ENCODE measurements at places on chromosomes 4 and X. TPM values are rescaled to one million over a fixed set of nuclear protein-coding genes. Genes with fewer than 3 reads are reported as not detected.

DNA sequence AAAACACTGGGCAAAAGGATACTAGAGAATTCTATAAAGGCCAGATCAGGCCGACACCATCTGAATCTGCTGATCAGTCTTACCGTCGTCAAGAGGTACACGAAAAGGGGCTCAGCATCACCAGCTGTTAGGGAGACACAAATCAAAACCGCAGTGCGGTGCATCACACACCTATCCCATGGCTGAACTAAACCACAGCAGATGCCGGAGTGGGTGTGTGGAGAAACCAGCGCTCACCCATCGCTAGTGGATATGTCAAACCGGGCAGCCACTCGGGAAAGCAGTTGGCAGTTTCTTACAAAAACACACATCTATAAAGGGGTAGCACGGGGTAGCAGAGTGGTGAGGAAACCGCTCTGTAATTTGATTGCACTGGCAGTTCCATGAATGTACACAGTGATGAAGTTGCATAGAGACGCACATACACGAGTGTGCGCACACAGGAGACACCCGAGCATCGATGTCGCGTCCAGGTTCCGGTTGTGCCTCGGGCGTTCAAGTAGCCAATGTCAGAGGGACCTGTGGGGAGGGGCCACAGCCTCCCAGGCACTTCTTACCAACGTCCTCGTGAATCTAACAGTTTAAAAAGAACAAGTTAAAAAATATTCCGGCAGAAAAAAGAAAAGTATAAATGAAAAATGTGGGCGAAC, 23.1 kb upstream of the CCNQ start:
- no peak for DNase-seq
- peaks cover 31% of the 10 kb centered on the region for H3K4me1 ChIP-seq
- H3K4me3 ChIP-seq, result no peak overlapping the region
- H3K27ac ChIP-seq, result no peak overlapping the region
- peaks cover 4% of the 10 kb centered on the region for H3K27me3 ChIP-seq

GRCh38 chrX:42128020-42128419, 204.7 kb upstream of the CASK start:
- no peak for DNase-seq
- H3K36me3 ChIP-seq, result no peaks in the 10 kb centered on the region
- no peak overlapping the region for H3K4me3 ChIP-seq
- H3K4me1 ChIP-seq, result no peaks in the 10 kb centered on the region

DNA sequence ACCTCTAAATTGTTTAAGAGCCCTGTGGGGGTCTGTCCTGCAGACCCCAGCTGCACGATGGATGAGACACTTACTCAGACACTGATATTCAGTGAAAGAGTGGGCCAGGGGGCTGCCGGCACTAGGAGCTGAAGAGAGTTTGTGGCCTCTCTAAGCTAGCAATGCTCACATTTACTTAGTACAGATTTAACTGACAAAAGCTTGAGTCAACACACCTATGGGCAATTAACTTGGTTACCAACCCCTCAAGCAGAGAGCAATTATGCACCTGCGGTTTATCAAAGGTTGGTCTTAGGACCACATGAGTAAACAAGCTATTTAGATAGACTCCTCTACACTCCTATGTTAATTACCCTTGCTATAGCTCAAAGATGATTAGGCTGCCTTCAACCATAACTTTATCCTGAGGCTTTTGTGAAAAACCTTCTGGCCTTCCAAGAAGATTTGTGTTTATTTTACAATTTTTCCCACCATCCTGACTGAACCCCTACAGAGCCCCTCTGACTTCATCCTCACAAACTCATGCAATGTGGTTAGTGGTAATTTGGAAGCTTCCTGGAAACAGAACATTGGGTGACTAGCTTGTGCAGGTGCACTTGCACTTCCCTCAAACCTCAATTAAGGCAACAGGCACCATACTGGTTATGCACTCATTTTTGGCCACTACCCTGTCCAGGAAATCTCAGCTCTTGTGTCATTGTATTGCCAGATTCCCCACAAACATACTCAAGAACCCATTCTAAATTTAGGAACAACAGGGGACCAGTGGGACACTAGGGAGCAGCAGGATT, 234.4 kb upstream of the ITM2A start:
- H3K36me3 ChIP-seq, result no peaks in the 10 kb centered on the region
- H3K4me3 ChIP-seq, result no peak overlapping the region
- peak; percentile 48 for DNase-seq
- H3K27ac ChIP-seq, result no peak overlapping the region
- no peaks in the 10 kb centered on the region for H3K27me3 ChIP-seq

- DNase-seq, result no peak
- H3K36me3 ChIP-seq, result no peaks in the 10 kb centered on the region
- H3K4me1 ChIP-seq, result no peaks in the 10 kb centered on the region
- no peaks in the 10 kb centered on the region for H3K27me3 ChIP-seq
These were observed 125.5 kb downstream of the OPHN1 start for GRCh38 chrX:68307769-68308168.

- H3K4me1 ChIP-seq, result peaks cover 9% of the 10 kb centered on the region
- no peak for DNase-seq
- H3K27ac ChIP-seq, result no peak overlapping the region
- no peaks in the 10 kb centered on the region for H3K36me3 ChIP-seq
- no peaks in the 10 kb centered on the region for H3K27me3 ChIP-seq
- no peak overlapping the region for H3K4me3 ChIP-seq
These were observed 327.7 kb upstream of the RASGEF1B start for GRCh38 chr4:81799371-81799770.

DNA sequence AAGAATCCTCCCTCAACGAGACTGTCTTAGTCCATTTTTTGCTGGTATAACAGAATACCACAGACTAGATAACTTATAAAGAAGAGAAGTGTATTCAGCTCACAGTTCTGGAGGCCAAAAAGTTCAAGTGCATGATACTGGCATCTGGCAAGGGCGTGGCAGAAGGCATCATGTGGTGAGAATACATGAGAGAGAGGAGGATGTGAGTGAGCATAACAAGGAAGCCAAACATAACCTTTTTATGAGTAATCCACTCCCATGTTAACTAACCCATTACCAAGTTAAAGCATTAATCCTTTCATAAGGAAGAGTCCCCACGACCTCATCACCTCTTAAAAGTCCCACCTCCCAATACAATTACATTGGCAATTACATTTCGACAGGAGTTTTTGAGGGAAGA, 504.6 kb downstream of the IQCM start:
- H3K27ac ChIP-seq, result no peak overlapping the region
- DNase-seq, result no peak
- H3K36me3 ChIP-seq, result no peaks in the 10 kb centered on the region
- H3K4me1 ChIP-seq, result no peaks in the 10 kb centered on the region
- H3K4me3 ChIP-seq, result no peak overlapping the region

DNA sequence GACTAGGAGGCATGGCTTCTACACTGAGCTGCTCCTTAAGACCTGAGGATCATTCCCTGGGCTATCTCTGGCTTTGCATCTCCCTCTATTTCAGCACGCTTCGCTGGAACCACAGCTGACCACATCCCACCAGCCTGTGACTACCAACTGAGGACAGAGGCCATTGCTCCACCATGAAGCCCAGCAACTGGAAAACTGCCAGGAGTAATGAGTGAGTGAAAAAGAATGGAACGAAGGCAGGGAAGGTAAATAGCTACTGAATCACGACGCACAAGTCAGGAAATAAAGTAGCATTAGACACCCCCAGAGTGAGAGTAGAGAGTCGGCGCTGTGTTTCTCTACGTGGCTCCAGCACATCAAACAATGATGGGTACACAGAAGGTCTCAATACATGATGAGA, 314.7 kb downstream of the LDB2 start:
- H3K4me3 ChIP-seq, result no peak overlapping the region
- no peak for DNase-seq
- H3K27ac ChIP-seq, result no peak overlapping the region
- no peaks in the 10 kb centered on the region for H3K4me1 ChIP-seq

GRCh38 chr4:3071811-3072210, 2.5 kb downstream of the HTT-AS start:
- no peak for DNase-seq
- no peaks in the 10 kb centered on the region for H3K27me3 ChIP-seq
- H3K27ac ChIP-seq, result no peak overlapping the region
- H3K36me3 ChIP-seq, result no peaks in the 10 kb centered on the region
- H3K4me1 ChIP-seq, result peaks cover 4% of the 10 kb centered on the region

DNA sequence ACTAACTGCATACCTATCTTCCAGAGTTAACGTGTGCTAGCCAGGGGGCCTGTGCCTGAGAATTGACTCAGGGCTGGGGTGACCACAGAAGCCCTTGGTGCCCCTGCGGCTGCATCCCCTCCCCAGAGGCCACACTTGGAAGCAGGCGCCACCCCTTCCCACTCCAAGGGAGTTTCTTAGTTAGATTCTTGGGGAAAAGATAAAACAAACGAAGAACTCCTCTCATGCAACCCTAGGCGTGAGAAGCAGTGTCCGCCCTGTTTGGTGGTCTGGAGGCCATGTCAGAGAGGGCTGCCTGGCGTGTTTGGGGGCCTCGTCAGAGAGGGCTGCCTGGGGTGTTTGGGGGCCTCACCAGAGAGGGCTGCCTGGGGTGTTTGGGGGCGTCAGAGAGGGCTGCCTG, 50.3 kb upstream of the HGFAC start:
- no peak overlapping the region for H3K27ac ChIP-seq
- no peak overlapping the region for H3K4me3 ChIP-seq
- H3K36me3 ChIP-seq, result no peaks in the 10 kb centered on the region
- H3K27me3 ChIP-seq, result no peaks in the 10 kb centered on the region
- DNase-seq, result no peak

DNA sequence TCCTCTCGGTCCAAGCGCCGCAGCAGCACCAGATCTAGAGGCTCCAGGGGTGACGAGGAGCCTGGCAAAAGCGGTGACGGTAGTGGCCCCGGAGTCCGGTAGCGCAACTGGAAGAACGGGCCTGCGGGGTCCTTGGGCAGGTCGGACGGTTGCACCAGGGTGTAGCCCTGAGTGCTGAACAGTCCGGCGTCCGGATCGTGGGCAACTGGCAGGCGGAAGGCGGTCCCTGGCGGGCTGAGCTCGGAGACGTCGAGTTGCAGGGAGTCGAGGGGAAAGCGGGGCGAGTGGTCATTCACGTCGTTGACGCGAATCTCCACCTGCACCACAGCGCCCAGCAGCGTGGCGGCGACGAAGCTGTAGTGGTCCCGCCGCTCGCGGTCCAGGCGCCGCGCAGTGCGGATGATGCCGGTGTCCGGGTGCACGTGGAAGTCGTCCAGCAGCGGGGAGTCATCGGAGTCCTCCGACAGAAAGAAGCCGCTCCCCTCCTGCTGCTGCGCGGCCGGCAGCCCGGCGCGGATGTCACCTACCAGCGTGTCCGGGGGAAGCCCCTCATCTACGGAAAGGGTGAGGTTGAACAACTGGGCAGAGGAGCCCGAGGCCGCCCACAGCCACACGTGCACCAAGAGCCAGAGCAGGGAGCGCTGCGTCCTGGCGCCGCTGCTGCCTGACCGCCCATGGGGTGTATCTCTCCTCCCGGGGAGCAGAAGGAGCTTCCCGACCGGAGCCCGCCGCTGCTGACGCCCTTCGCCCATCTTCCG, 837 bp downstream of the DCHS2 start:
- H3K27ac ChIP-seq, result no peak overlapping the region
- no peaks in the 10 kb centered on the region for H3K36me3 ChIP-seq
- DNase-seq, result no peak
- no peak overlapping the region for H3K4me3 ChIP-seq

GRCh38 chr4:9812501-9813340, 31.3 kb downstream of the DRD5 start:
- H3K4me1 ChIP-seq, result no peaks in the 10 kb centered on the region
- H3K27me3 ChIP-seq, result no peaks in the 10 kb centered on the region
- no peak overlapping the region for H3K4me3 ChIP-seq
- no peak overlapping the region for H3K27ac ChIP-seq

GRCh38 chr4:85909851-85910250, 434.9 kb downstream of the ARHGAP24 start:
- peak; percentile 38 for DNase-seq
- no peak overlapping the region for H3K4me3 ChIP-seq
- H3K4me1 ChIP-seq, result peaks cover 4% of the 10 kb centered on the region
- no peaks in the 10 kb centered on the region for H3K27me3 ChIP-seq
- H3K27ac ChIP-seq, result no peak overlapping the region
- H3K36me3 ChIP-seq, result no peaks in the 10 kb centered on the region

GRCh38 chrX:30992381-30992904, 79.4 kb downstream of the FTHL17 start:
- no peak overlapping the region for H3K27ac ChIP-seq
- no peaks in the 10 kb centered on the region for H3K27me3 ChIP-seq
- peak; percentile 16 for DNase-seq
- H3K4me3 ChIP-seq, result no peak overlapping the region
- H3K36me3 ChIP-seq, result no peaks in the 10 kb centered on the region
- no peaks in the 10 kb centered on the region for H3K4me1 ChIP-seq

GRCh38 chrX:103407776-103408175, 31.4 kb downstream of the BEX3 start:
- H3K27me3 ChIP-seq, result no peaks in the 10 kb centered on the region
- no peak for DNase-seq
- no peaks in the 10 kb centered on the region for H3K4me1 ChIP-seq
- no peak overlapping the region for H3K4me3 ChIP-seq
- H3K36me3 ChIP-seq, result no peaks in the 10 kb centered on the region

GRCh38 chrX:22081475-22082092, 49.5 kb downstream of the PHEX start:
- DNase-seq, result peak; percentile 53
- H3K27ac ChIP-seq, result no peak overlapping the region
- H3K4me1 ChIP-seq, result no peaks in the 10 kb centered on the region
- no peak overlapping the region for H3K4me3 ChIP-seq
- H3K36me3 ChIP-seq, result no peaks in the 10 kb centered on the region
- no peaks in the 10 kb centered on the region for H3K27me3 ChIP-seq

DNA sequence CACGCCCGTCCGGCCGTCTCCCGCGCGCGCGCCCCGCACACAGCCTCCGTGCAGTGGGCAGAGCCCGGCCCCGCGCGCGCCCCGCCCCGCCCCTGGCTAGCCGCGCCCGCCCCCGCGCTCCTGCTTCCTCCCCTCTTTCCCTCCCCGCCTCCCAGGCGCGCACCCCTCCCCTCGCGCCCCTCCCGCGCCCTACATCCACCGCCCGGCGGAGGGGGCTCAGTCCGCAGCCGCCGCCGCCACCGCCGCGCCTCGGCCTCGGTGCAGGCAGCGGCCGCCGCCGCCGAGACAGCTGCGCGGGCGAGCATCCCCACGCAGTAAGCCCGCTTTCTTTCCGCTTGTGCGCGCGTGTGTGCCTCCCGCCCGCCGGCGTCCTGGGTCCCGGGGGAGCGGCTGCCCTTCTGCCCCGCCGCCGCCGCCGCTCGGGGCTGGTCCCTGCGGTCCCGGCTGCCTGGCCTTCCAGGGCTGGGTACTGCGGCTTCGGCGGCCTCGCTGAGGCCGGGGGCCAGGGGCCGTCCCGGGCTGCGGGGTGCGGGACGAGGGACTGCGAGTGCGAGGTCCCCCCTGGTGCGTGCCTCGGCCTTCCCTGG, at the start of gene FHL1:
Gene FHL1, plus strand, starts transcription at position 219 of the 587 bp plus-strand sequence.
- H3K4me1 ChIP-seq, result no peaks in the 10 kb centered on the region
- H3K27ac ChIP-seq, result peak within 1 kb of the TSS; percentile 83
- peaks cover 22% of the 10 kb centered on the region for H3K27me3 ChIP-seq

NBDY gene
- polyA plus RNA-seq, result 11.9 TPM

SSX4B gene
- not detected for polyA plus RNA-seq

RCHY1 gene
- polyA plus RNA-seq, result 25.5 TPM

HSFX1 gene
- not detected for polyA plus RNA-seq

MAGEH1 gene
- 0.89 TPM for polyA plus RNA-seq

FGA gene
- polyA plus RNA-seq, result not detected

UBE2K gene
- polyA plus RNA-seq, result 53.0 TPM

S100G gene
- 1.8 TPM for polyA plus RNA-seq

Data from small intestine (tissue), 16 donors.